ENCODE measurements at places on chromosomes 7 and 10.
A peak's percentile ranks its signal among the peaks of the same experiment; 100 is the strongest.

- DNase-seq = no peak
Measured at GRCh38 chr10:37010741-37011140, 114.7 kb upstream of the ANKRD30A start.

DNA sequence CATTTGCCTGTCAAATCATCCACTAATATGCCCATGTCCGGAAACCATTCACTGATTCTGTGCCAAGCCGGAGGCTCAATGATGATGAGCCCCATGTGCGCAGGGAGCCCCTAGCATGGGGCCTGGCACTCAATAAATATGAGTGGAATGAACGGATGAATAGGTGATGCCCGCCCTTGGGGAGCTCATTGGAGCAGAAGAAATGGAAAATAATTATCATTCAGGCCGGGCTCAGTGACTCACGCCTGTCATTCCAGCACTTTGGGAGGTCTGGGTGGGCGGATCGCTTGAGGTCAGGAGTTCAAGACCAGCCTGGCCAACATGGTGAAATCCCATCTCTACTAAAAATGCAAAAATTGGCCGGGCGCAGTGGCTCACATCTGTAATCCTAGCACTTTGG lies 11.0 kb downstream of the RHBDD2 start:
- no peak for DNase-seq

DNA sequence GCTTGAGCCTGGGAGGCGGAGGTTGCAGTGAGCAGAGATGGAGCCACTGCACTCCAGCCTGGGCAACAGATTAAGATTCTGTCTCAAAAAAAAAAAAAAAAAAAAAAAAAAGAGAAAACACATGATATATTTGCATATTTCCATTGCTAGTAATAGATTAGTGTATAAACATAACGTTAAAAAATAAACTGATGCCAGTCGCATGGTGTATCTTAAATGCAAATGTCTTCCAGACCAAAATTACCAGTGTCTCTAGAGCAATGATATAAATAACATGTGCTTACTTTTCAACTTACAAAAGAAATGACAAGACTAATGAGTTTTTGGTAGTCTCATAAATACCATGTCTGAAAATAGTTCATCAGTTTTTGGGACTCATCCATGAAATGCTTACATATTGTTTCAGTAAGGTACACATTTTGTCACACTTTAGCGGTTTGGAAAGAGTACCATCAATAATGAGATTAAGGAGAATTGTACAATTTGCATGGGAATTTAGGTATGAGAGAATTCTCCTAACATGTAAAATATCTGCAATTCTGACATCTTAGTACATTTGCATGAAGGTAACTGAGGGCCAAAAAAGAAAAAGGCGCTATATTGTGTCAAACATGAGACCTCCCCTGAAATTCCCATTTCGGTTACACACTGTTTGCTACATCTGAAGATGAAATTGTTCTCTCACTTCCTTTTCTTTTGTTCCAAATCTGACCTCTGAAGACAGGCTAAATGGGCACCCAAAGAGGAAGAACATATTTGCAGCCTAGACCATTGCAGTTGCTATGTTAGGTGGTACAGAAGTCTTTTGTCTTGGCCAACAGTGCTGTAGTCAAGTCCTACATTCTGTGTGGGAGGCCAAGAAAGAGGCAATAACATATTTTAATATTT lies 51.5 kb upstream of the PIP4K2A start:
- no peak for DNase-seq

DNA sequence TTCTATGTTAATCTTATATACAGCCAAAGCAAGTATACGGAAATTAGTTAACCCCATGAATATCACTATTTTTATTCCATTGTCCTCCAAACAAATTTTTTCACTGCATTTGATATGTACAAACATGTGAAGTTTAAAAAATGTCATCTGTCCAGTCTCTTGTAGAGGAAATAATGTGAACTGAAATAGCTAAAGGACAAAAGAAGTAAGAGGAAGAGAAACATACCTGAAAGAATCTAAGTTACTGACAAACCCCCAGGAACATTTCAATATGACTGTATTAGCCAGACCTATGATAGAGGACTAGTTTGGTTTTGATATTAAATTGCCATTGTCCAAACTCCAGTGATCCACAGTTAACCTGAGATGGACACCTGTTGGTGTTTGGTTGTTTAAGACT lies 80.6 kb downstream of the NRCAM start:
- DNase-seq = no peak

- no peak for DNase-seq
Measured at GRCh38 chr10:71203716-71204115, 8.7 kb upstream of the UNC5B start.

- DNase-seq = no peak
Measured at GRCh38 chr7:537911-538634, 18.4 kb upstream of the PDGFA start.

DNA sequence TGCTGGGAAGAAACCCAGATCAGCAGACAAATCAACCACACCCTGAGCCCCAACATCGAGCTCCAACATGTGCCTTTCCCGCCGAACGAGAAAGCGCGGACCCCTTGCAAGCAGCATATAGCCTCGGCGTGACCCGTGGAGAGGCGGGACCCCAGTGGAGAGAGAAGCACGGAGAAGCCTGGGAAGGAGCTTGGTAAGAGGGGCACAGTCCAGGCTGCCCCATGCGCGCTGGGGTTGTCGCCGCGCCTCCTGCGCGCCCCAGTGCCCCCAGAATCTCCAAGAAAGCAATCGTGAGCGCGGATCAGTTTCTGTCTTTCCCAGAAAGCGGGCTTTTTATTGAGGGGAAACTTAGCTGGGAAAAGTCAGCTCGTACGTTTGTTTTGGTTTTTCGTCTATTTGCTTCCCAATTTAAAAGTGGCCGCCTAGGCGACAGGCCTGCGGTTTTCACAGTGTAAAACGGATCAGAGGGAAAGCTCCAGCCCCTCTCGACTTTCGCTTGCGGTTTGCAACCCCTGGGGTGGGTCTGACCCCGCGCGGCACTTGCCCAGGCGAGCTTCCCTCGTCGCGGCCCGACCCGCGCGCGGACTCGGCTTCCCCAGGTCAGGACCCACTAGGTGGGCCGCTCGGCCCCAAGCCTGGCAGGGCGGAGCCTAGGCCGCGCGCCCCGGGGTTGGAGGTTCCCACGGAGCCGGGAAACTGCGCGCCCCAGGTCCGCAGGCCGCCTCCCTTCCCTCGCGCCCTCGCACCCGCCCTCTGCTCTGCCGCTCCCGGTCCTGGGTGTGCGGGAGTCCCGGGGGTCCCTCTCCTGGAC lies 31.1 kb downstream of the SKIDA1 start:
- DNase-seq = peak; percentile 18

GRCh38 chr10:79065853-79066252 lies 2.9 kb upstream of the ZMIZ1 start:
- no peak for DNase-seq

GRCh38 chr10:127146661-127147060 lies 49.7 kb downstream of the INSYN2A start:
- DNase-seq = no peak

- DNase-seq = peak; percentile 44
Measured at GRCh38 chr7:99380032-99380822, 5.7 kb downstream of the ARPC1B start.

DNA sequence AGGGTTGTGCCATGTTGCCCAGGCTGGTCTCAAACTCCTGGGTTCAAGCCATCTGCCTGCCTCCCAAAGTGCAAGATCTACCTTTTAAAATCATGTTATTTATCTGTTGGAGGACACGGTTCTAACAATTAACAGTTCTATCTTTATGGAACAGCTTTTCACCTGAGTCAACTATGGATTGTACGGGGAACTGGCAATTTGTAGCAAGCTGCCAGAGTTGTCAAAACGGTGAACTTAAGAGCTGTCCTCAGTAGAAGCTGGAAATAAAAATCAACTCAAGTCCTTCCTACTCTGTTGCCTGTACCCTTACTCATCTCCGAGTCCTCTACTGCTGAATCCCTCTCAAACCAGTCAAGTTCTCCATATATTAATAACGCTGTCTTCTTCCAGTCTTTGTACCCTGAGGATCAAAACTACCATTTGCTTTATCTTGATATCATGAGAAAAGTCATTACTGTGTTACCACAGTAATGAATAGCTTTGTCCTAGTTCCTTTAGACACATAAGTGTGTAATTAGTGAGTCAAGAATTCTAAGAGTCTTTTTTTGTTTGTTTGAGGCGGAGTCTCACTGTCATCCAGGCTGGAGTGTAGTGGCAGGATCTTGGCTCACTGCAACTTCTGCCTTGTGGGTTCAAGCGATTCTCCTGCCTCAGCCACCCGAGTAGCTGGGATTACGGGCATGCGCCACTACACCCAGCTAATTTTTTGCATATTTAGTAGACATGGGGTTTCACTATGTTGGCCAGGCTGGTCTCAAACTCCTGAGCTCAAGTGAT lies 28.2 kb downstream of the HBP1 start:
- no peak for DNase-seq

DNA sequence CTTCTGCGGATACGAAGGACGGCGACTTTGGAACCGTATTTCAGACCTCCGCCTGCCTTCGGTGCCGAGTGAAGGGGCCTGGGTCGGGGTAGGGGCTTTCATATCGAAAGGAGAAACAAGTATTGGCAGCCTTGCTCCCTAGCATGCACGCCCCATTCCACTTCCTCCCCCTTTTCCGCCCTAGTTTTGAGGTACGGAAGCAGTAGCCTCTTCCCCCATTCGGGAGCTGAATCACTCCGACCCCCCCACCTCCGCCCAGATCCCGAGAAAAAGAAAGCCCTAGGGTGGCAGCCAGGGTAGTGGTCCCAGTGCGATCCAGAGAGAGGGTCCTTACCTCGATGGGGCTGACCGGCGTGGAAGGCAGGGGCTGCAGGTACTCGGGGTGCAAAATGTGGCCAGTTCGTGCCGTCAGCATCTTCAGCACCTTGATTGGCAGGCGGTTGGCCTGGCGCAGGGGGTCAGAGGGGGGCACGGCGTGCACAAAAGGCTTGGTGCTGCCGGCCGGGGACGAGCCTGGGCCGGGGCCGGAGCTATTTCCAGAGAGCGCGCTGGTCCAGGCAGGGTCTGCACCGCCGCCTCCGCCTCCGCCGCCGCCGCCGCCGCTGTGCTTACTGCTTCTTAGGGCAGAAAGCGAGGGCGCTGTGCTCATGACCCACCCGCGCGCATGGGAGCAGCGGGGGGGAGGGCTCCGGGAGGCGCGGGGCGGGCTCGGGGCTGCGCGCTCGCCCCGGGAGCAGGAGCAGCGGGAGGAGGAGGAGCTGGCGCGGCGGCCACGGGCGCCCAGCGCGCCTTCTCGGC lies 594 bp downstream of the ZNF503 start:
- no peak for DNase-seq

GRCh38 chr10:79488336-79488735 lies 24.0 kb upstream of the EIF5AL1 start:
- no peak for DNase-seq

- DNase-seq = no peak
Measured at GRCh38 chr10:29356931-29357330, 68.1 kb downstream of the LYZL1 start.

GRCh38 chr10:83222832-83223742 lies 916.2 kb upstream of the GHITM start:
- no peak for DNase-seq

- DNase-seq = no peak
Measured at GRCh38 chr7:121505021-121505420, 108.9 kb upstream of the FAM3C start.

DNA sequence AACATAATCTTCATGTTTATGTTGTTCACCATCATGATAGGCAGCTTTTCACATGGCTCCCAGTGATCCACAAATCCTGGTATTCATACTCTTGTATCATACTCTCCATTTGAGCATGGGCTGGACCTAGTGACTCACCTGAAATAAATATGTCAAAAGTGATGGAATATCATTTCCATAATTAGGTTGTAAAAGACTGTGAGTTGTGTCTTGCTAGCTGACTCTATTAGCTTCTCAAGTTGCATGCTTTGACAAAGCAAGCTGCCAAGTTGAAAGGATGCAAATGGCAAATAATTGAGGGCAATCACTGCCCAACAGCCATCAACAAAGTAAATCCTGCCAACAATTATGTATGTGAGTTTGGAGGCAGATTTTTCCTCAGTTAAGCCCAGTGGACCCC lies 300.4 kb downstream of the AHR start:
- no peak for DNase-seq

DNA sequence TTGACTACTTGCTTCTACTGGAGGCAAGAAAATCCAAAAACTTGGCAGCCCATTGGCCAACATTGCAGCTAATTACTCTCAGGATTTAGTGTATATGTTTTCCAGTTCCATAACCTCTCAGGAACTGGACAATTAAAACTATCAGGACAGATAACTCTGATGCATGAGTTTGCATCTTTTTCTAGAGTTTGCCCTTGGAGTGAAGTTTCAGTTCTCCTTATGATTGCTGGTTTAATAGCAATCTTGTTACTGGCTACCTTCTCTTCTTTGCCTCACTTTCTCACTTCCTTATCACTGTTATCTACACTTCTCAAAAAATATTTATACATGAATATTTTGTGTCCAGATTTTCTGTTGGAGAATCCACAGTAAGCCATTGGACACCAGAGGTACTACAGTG lies 735.9 kb downstream of the PCDH15 start:
- DNase-seq = no peak

DNA sequence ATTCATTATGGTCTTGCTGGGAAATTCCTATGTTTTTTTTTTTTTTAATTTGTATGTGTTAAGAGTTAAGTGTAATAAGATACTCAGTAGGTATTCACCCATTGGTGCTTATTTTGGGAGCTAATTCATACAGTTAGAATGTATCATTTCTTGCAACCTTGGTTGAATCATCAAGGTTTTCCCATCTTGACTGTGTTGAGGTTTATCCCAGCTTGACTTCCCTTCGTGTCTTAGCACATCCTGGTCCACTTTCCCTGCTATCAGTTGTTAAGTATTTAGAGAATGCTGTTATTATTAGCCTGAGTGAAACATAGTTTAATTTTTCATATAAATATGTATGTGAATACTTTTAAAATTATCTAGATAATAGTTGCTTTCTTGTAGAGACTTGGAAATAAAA lies 20.8 kb downstream of the RALA start:
- DNase-seq = no peak

DNA sequence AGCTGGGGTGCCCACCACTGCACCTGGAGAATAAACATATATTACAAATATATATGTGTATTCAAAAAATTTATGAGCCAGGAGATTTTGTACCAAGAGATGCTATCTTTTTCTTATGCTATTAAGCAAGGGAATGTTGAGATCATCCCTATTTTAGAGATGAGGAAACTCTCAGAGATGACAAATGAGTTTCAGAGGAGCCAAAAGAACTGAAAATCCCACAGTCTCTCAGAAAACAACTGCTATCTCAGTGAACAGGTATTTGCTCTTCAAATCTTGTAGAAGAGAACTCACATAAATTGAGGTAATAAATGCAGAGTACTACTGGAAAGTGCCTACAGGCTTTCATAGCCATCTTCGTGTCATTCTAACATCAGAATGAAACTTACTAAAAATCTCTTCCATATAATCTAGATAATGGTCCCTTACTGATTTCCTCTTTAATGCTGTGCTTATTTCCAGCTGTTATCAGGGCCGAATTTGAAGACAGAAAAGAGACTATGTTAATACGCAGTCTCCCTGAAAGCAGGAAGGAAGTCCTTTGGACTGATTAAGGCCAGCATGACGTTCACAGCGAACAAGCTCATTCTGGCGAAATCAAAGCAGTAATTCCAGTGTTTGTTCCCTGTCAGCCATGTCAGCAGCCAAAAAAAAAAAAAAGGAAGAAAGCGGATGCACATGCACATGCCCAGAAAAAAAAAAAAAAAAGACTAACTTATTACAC lies 29.4 kb upstream of the ANAPC16 start:
- no peak for DNase-seq

GRCh38 chr10:86361156-86362128 lies 5.2 kb downstream of the GRID1 start:
- no peak for DNase-seq

All from stimulated activated CD4-positive, alpha-beta T cell treated with anti-CD3 and anti-CD28 coated beads, Interleukin-12 subunit alpha, Interleukin-12 subunit beta, amount 100 ng/mL, for 24 hours (primary cell).